ENCODE measurements at places on chromosomes 12 and 14.

DNA sequence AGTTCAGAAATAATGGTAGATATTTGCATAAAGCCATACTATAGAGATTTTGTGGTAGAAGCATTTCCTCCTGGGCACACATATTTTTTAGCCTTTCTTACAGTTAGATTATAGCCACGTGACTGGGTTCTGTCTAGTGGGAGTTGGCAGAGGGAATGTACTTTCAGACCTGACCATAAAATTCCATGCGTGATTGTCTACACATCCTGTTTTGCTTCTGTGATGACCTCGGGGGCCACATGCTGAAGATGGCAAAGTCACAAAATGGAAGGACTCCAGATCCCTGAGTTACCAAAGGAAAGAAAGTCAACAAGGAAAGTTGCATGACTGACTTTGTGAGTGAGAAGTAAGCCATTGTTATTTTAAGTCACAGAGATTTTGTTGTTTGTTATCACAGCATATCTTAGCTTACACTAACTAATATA is 14.6 kb upstream of the MIA2 start:
- DNase-seq, result peak; percentile 71

GRCh38 chr12:49314811-49315210 is 8.2 kb upstream of the TROAP start:
- no peak for DNase-seq

DNA sequence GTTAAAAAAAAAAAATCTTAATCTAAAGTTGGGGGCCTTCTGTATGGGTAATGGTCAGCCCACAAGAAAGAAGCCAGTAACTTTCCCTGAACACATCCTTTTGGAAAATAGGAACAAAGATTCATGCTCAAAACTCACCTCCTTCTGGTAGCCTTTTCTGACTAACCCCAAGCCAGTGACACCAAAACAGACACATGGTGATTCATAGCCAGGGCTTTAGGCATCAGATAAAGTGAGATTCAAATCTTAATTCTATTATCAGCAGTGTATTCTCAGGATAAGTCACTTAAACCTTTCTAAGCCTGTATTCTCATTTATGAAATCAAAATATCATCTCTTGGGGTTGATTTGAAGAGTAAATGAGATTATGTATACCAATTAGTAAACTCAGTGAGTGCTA is 4.9 kb downstream of the ATP5MC2 start:
- DNase-seq, result no peak

GRCh38 chr12:89927226-89927698 is 218.6 kb upstream of the ATP2B1 start:
- no peak for DNase-seq

- no peak for DNase-seq
These were observed 8.1 kb upstream of the ATP5MC2 start for GRCh38 chr12:53683983-53684382.

DNA sequence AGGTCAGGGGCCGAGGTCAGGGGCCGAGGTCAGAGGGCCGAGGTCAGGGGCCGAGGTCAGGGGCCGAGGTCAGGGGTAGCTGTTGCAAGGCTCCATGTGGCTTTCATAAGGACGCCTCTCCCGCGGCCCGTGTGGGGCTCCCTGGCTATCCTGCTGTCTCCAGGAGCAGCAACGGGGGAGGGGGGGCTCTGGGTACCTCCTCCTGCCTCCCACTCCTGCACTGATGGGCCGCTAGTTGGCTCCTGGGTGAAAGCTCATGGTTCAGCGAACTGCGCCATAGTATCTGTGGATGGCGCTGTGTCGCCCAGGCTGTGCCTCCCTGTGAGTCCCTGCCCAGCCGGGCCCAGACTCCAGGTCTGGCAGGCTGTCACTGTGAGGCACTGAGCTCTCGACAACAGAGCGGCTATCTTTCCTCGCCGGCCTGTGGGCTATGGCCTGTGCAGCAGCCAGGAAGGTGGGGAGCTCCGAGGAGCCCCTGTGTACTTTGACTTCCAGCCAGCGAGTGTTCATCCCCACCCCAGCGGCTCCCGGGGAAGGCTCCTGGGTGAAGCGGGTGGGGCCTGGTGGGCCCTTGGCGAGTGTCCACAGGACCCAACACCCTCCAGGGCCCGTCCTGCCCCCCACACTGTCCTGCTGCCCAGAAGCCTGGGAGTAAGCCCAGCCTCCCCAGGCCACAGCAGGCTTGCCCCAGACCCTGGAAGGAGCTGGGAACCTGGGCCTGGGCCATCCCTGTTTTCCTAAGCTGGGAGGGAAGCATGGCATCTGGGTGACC is 8.1 kb downstream of the RFLNA start:
- DNase-seq, result no peak

DNA sequence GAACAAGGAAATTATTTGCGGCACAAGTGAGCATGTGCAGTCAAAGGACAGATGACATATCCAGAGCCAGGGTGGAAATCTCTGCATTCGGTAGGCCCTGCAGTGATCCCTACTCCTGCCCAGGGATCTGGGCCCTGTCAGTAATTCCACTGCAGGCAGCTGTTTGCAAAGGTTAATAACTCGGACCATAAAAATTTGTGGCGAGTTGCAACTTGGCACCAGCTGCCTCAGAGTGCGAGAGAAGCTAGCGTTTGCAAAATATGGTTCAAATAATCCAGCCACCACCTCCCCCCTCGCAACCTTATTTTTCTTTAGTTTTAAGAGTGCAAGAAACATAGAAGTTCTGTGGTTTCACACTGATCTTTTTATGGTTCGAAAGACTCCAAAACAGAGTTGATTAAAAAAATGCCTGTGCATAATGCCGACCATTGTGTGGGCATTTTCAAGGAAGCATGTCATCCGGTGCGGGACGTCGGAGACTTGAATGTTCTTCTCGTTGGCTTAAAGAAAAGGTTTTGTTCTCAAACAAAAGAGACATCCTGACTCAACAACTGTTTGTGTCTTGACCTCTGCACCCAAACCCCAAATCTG is 224.5 kb downstream of the BCL11B start:
- DNase-seq, result no peak

DNA sequence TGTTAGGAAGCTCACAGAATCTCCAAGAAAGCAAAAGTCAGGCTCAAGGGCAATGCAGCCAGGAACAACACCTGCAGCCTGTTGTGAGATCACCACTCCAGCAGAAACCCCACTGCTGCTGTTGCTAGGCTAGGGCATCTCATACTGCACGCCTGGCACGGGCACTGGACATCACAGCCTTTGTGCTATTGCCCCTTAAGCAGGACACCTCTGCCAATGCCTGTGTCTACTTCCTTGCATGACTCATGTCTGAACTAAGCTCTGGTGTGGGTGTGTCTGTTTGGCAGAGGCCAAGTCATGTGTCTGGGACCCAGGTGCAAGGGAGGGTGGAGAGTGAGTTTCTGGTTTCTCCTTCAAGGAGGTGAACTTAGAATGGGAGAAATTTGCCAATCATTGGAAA is 10.0 kb upstream of the DDX47 start:
- no peak for DNase-seq

GRCh38 chr12:117980616-117981015 is 11.8 kb upstream of the KSR2 start:
- DNase-seq, result no peak

- peak; percentile 66 for DNase-seq
These were observed 159.3 kb downstream of the TTC8 start for GRCh38 chr14:88983755-88984154.

DNA sequence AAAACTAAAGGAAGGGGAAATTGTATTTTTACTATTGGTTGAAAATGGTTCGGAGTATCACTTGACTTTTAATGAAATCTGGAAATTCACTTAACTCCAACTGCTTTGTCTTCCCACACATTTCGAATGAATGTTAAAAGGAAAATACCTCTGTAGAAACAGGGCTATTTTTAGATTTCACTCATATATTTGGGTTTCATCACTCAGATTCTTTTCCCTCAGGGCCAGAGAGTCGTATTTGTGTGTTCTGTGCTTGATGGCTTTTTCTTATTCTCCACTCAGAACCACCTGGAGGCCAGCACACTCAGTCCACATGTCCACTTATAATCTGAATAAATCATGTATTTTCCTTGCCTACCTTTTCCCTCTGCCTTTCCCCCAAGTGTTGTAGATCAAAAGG is 40.0 kb downstream of the DAAM1 start:
- no peak for DNase-seq

- DNase-seq, result no peak
These were observed 7.2 kb downstream of the CYP46A1 start for GRCh38 chr14:99691111-99691885.

- no peak for DNase-seq
These were observed 75.4 kb upstream of the BDKRB2 start for GRCh38 chr14:96129128-96129736.

GRCh38 chr14:100727086-100727872 is 587 bp downstream of the DLK1 start:
- no peak for DNase-seq

- no peak for DNase-seq
These were observed 379.3 kb upstream of the DCN start for GRCh38 chr12:91561958-91562325.

DNA sequence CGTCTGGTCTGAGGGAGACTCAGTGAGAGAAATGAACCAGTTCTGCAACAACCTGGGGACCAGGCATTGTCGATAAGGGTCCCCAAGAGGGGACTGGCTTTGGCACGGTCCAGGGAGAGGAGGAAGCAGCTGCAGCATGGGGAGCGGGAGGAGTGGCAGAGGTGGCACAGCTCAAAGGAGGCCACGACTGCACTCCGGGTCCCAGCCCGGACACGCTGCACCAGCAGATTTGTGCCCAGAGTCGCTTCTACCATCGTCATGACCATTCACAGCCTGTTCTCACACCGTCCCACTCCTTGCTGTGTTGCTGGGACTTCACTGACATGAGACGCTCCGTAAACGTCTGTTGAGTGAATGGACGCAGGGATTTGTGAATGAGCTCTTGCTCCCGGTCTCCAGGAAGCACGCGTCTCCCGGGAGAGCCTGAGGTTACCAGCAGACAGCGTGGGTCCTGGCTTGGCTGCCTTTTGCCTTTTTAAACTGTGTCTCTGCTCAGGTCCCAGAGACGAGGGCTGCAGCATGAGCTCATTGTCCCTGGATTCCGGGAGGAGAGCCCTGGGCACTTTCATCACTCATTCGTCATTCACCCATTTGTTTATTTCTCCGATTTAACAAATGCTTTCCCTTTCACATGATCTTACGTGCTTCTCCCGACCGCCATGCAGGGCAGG is 137.0 kb downstream of the PIWIL1 start:
- no peak for DNase-seq

- DNase-seq, result no peak
These were observed 26.4 kb upstream of the DICER1 start for GRCh38 chr14:95183532-95184412.

DNA sequence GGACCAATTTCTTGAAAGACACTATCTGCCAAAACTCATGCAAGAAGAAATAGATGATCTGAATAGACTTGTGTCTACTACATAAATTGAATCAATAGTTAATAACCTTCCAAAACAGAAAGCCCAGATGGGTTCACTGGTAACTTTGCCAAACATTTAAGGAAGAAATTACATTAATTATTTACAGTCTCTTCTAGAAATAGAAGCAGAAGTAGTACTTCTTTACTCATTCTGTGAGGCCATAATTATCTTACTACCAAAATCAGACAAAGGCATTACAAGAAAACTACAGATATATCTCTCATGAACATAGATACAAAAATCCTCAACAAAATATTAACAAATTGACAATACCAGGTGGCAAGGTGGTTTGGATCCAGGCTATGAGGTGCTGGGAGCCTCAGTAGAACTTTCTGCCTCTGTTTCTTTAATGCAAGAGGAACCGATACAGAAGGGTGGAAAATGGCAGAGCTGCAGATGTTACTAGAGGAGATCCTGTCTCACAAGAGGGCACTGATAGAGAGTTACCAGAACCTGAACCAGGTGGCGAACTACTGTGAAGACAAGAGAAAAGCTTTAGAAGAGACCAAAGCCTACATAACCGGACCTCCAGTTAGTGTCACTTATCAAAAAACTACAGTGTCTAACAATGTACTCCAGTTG is 33.7 kb upstream of the KTN1 start:
- DNase-seq, result no peak

DNA sequence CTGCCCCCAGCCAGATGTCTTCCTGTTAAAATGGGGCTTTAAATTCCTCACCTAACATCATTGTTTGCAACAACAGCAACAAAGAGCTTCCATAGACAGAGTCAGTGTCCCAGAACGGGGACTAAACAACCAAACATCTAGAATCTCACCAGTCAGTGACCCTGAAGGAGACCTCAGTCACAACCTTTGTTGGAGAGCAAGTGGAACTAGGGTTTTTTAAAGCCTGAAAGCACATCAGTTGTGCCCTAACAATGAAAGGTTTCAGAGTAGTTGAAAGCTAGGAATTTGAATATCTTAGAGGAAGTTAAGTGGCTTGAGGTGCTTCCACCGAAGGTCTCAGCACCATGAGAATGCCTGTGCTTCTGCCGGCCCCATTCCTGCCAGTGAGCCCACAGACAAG is 5.0 kb upstream of the ALDH2 start:
- DNase-seq, result no peak

GRCh38 chr14:63647696-63648410 is 6.2 kb upstream of the WDR89 start:
- no peak for DNase-seq

DNA sequence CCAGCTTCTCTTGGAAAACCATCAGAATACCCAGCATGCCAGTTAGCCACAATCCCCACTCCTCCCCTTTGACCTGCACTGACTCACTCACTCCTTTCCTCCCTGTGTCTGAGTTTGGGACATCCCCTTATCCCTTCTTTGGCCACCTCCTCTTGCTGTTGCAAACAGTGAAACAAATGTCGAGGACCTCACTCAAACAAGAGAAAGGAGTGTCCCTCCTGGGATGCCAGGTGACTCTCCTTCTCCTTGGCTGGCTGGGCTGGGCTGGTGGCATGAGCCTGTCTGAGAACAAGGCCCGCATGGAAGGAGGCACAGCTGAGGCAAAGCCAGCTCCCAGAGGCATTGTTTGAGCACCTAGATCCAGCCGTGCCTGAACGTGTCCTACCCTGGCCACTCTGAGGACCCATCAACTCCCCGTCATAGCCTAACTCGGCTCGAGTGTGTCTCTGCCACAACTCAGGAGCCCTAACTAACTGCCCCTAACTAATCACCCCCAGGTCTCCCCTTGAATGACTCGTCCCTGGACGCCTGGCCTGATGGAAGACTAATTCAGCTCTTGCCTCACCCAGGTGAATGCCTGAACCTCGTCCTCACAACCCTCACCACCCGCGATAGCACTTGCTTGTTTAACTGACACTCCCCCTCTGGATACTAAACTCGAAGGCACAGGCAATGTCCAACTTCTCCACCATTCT is 43.0 kb downstream of the NCOR2 start:
- DNase-seq, result peak; percentile 83

- no peak for DNase-seq
These were observed 24.3 kb downstream of the NCOR2 start for GRCh38 chr12:124543052-124543589.
